ENCODE measurements at places on chromosomes 2 and 18.
A peak's percentile ranks its signal among the peaks of the same experiment; 100 is the strongest.

DNA sequence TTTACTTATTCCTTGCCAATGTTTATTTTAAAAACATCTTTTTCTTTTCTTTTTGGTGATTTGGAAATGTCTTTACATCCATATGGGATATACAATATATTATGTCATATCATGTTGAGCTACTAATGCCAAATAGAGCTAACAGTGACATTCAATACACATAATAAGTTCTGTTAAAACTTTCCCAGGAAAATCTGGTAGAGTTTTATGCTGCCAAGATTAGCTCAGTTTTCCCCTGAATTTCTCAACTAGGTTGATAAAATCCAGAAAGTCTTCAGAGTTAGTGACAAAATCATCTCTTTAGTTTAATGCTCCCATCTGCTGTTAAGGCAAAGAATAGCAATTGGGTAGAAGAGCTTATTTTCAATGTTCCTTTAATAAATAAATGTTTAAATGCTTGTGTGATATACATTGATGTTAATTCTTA is 9.9 kb downstream of the COL3A1 start:
- DNase-seq, result no peak

- DNase-seq, result peak; percentile 40
These were observed 125.3 kb upstream of the GPC1 start for GRCh38 chr2:240310201-240310600.

- DNase-seq, result no peak
These were observed 182.2 kb upstream of the CDH2 start for GRCh38 chr18:28359176-28359575.

GRCh38 chr2:207772081-207772843 is 2.6 kb upstream of the FZD5 start:
- DNase-seq, result peak; percentile 65

DNA sequence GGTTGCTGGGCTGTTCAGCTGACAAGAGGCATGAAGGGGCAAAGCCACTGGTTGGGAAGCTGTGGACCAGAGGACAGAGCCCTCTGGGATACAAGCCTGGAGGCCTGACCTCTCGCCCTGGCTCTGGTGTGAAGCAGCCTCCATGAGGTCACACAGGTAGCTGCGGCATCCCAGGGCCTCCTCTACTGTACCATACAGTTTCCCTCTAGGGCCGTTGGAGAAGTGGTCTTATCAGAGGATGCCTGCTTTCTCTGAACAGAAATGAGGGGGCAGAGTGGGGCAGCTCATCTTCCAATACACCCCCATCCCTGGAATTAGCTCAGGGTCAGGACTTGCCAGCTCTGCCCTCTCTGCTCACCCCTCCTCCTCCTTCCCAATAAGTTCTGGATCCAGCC is 135.1 kb upstream of the SMAD2 start:
- no peak for DNase-seq

DNA sequence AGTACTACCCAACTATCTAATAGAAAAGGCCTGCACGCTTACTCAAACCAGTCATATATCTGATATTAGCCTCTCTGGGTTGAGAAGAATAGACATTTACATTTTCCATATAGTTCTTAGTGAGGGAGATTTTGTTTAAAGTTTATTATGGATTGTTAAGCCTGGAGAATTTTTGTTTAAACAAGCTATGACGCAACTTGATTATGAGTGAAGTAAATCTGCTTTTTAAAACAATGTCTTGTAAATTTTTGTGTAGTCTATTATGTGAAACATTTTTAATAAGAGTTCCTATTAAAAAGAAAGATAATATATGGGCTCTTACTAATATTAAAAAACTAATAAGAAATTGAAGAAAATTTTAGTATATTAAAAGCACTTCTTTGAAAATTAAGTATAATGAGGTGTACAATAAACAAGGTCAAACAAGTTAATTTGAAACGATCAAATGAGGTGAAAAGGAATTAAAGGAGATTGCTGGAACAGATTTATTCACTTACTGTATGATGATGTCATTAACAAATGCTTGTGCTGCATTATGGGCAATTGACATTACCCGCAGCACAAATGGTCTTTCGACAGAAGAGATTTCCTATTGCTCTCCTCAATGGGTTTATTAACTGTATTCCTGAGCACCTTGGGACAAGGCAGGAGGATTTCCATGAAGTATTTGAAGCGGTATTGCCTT is 229.2 kb upstream of the SMIM21 start:
- no peak for DNase-seq

GRCh38 chr2:45120546-45120945 is 111.3 kb upstream of the SIX2 start:
- no peak for DNase-seq

DNA sequence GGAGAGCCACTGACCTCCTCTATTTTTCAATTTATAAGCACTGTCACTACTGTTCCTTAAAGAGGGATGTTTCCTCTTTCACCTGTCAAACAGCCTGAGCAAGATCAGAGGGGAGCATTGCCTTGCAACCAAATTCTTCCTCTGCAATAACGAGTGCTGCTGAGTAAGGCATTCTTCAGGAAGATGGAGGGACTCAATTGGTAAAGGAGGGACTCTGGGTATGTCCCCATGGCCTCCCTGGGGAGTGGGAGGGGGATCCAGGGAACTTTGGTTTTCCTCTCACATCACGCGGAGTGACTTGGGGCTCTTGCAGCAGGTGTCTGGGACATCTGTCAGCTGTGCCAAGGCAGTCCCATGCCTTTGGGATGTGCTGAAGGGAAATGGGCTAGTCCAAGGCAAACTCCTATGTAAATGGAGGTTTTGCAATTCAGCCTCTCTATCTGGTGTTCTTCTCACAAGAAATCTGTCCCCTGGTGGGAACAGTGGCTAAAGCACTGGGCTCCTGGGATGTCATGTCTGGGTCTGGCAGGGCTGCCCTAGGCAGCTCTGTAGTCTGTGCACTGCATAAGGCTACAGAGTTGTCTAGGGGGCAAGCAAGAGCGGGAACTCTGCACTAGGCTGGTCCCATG is 14.4 kb upstream of the HES6 start:
- DNase-seq, result no peak
